ENCODE measurements at places on chromosomes 6 and 20.

DNA sequence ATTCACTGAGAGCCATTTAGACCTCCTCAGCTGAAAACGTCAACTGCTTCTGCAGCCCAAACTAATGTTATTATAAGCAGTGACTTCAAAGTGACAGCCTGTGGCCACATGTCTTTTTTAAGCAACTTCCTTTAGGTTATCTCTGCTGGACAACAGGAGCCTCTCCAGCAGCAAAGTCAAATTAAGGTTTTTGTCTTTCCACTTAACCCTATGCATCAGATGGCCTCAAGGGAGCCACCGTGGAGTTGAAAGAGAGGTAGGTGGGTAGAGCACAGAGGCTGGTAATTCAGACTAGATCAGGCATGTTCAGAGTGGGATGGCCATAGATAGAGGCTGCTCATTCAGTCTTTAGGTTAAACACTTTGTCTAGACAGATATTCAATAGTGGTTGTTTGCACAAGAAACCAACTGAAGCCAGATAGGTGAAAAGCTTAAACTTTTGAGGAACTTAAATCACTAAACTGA lies 300.6 kb upstream of the ECI2 start:
- DNase-seq = no peak

- peak; percentile 58 for DNase-seq
Observed at GRCh38 chr20:24673678-24674570, 204.5 kb downstream of the SYNDIG1 start.

GRCh38 chr20:18802012-18802634 lies 11.5 kb upstream of the SCP2D1 start:
- no peak for DNase-seq

GRCh38 chr6:1188199-1188598 lies 123.7 kb upstream of the FOXQ1 start:
- DNase-seq = no peak

DNA sequence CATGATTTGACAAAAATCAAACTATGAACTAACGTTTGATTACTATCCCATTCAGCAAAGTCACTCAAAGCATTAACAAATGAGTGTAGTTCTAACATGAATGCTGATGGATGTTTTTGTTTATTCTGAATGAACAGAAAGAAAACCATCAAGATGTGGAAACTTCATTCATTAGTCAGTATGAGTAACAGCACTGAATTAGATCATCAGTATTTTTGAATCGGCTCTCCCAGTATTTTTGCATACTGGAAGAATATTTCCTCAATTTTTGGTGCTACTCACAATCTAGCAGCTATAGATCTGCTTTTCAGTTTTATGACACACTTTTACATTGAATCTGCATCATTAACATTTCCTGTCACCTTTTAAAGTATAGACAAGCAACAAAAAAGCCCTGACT lies 63.8 kb upstream of the CD83 start:
- no peak for DNase-seq
